ENCODE measurements at places on chromosomes 4 and X.

DNA sequence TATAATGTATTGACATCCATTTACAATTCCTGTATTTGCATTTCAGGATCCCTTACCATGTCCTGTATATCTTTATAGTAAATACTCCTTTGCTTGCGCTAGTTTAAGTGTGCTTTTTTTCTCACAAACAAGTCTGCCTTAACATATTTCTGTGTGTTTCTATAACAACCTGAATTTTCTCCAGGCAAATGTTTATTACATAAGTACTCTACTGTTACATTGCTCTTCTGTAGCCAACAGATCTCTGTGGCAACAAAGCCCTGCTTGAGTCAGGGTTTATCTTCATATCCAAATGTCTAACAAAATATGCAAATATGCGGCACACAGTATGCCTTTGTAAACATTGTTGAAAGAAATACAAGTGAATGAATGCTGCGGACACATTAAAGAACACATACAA is 625.5 kb downstream of the TLL1 start:
- no peak for DNase-seq

DNA sequence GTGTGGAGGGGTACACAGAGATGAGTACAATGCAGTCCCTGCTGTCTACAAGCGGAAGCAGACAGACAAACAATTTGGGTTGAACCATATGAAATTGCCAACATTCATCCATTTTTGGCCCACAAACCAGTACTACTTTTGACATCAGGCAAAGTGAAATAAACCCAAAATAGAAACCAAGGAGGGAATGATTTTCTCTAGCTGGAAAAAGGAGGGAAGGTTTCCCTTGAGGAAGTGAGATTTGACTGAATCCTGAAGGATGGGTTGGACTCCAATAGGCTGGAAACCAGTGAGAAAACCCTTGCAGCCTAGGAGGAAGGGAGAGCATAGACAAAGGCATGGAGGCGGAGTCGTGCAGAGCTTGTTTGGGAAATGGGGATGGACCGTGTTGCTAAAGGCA is 63.5 kb upstream of the PJA1 start:
- no peak for DNase-seq

GRCh38 chr4:156085100-156085499 is 131.4 kb upstream of the CTSO start:
- DNase-seq = no peak

- no peak for DNase-seq
Observed at GRCh38 chrX:112058255-112058654, 24.3 kb downstream of the TRPC5 start.

GRCh38 chrX:152177497-152178269 is 39.3 kb upstream of the MAGEA10 start:
- no peak for DNase-seq

DNA sequence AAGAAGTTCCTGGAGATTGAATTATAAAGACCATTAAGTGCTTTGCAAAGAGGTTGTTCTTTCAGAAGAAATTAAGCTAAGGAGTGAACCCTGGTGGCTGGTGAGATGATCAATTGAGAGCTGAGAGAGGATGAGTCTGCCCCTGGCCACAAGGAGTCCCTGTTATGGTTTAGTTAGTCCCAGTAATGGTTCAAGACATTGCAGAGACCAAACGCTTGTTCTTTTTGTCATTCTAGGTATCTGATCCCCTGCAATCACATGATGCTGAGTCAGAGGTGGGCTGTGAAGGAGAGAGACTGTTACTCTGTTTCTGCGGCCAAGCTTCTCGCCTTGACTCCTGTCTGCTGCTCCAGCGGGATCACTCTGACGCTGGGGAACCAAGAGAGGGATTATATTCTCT is 114.5 kb downstream of the GATB start:
- DNase-seq = no peak

DNA sequence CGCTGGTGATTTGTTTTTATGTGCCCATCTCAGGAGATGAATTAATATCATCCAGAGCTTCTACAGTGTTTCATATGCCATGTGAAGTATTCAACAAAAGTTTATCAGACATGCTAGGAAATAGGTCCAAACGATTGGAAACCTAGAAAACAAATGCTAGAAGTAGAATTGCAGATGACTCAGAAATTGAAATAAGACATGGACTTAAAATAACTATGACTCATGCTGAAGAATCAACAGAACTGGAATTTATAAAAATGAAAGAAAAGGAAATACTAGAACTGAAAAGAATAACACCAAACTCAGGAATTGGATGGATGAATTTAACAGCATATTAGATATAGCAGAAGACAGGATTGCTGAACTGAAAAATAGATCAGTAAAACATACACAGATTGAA is 172.7 kb upstream of the GIMD1 start:
- no peak for DNase-seq

DNA sequence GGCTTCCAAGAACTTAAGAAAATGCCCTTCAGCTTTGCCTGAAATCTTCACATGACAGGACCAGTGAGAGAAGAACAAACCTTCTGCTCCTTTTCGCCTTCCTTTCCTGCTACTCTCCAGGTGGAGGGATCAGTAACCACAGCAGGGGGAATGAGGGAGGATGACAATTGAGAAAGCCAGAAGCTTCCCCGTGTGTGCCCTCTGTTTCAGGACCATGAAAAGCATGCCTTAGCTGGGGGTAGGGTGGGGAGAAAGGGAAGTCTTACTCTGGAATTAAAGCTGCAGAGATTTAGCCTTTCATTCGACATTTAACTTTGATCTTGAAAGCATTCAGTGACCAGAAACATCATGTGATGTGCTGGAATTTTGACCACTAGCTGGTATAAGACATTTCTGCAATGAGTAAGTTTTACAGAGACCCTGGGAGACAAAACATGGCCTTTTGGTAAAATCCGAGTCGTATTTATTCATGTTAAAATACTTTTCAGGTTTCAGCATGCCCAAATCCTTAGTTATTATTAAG is 10.6 kb upstream of the PUDP start:
- DNase-seq = no peak

GRCh38 chrX:10722851-10723250 is 102.5 kb upstream of the MID1 start:
- DNase-seq = peak; percentile 28

Data from breast epithelium (tissue), 4 donors.